CMK (cell line): ENCODE measurements at places on chromosomes 2 and 18.

DNA sequence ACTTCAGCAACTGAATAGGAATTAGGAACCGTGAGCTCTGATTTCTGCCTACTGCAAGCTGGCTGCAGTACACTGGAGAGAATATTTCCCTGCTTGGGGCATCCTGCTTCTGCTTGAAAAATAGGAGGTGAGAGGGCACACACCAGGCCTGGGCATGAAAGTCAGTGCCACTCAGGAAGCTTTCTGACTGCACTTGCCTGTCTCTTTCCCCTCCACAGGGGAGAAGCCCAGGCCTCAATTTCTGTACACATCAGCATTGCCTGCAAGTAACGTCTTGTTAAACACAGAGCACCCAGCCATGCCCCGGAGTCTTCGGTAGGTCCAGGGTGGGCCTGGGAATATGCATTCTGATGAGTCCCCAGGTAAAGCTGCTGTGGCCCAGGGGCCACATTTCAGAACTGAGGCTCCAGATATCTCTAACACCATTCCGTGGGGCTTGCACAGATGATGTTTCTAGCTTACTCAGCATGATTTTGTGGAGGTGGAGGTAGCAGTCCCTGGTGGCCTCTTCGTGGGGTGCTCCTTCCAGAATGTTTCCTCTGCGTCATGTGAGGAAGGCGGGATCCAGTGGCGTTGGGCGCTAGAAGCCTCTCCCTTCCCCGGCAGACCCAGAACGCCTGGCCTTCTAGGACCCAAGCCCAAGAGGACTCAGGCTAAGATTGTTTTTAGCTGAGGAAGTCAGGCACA is 114.1 kb downstream of the ZBTB7C start:
- DNase-seq = no peak

DNA sequence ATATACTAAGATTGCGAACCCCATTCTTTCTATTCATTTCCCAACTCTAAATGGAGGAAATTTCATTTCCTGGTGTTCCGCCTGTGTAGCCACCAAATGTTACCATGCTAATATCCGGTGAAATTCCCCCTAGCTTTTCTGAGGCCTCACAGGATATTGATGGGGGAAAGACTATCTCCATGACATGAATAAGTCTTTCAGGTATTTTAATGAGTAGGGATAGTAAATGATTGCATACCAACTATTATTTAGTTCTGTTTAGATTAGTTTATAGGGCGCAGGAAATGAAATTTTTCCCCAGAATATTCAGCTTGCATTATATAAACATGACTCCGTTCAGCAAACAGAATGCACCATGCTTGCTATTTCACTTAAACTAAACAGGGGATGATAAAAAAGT is 55.4 kb downstream of the COL5A2 start:
- no peak for DNase-seq

DNA sequence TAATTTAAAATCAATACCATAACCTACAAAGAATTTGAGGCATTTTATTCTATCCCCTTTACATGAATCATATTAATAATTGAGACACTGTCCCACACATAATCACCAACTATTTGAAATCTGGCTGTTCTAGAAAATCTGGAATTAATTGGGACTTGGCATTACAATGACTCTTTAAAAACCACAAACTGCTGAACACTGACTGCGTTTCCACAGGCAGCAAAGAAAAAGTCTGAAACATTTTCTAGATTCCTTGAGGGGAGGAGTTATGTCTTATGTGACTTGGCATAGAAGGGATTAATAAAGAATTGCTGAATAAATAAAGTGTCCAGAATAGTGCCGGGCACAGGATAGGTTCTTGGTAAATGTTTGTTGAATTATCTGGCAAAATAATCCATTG is 61.4 kb downstream of the GPR39 start:
- no peak for DNase-seq

GRCh38 chr2:187577310-187577709 is 23.1 kb upstream of the TFPI start:
- DNase-seq = no peak

- DNase-seq = no peak
Measured at GRCh38 chr2:144078106-144078505, 441.8 kb downstream of the ZEB2 start.

DNA sequence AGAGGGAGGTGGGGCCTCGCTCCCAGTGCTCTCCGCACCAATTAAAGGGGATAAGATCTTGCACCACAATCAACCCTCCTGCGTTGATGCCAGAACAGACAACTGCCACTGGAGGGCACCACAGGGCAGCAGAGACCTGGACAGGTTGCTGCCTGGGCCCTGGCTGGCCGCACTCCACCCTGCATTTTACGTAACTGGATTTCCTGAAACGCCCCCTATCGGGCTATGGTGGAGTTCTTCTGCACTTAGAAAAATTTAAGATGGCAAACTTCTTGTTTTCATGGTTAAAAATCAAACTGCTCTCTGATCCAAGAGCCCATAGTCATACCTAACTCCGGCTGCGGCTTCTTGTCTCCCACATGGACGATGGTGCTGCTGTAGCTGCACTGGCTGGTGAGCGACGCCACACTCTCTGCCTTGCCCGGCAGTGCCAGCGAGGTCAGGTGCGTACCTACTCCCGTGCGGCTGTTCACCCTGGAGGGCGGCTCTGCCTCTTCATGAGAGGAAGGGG is 16.8 kb upstream of the HES6 start:
- peak; percentile 74 for DNase-seq

GRCh38 chr2:98087447-98088020 is 567 bp downstream of the VWA3B start:
- DNase-seq = no peak

DNA sequence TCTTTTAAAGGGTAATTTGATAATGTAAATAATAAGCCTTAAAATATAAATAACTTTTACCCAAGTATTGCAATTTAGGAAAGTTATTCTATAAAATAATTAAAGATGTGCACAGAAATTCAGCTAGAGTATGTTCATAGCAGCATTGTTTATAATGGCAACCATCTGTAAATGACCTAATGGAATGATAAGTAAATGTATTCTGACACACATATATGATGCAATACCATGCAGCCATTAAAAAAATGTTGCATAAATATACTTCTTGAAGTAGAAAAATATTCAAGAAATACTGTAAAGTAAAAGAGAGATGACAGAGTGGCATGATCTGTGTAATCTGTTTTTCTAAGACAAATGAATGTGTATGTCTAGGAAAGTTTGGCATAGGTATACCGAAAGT is 545.7 kb downstream of the ZEB2 start:
- DNase-seq = no peak

DNA sequence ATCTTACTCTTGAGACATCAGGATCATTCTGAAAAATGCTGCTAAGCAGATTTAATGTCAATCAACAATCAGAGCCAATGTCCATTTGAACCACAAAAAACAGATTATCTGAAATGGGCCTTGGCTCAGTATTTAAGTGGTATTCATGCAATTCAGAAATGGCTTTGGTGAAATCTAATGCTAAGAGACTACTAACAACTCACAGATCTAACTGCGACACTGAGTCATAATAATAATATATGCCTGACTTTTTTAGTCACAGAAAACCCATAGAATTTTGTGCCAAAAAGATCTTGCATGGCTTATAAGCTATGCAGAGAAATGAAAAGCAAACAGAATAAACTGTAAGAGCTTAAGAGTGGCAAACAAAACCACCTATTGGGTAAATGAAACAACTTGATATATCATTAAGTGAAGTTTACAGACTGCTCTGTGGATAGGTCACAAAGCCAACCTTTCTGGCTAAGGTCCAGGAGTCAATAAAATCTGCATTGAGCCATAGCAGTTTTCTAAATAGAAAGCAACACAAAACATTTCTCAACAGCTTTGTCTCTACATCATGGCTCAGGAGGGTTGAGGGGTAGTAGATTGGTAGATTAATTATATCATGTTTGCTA is 234.3 kb downstream of the LRATD1 start:
- no peak for DNase-seq

DNA sequence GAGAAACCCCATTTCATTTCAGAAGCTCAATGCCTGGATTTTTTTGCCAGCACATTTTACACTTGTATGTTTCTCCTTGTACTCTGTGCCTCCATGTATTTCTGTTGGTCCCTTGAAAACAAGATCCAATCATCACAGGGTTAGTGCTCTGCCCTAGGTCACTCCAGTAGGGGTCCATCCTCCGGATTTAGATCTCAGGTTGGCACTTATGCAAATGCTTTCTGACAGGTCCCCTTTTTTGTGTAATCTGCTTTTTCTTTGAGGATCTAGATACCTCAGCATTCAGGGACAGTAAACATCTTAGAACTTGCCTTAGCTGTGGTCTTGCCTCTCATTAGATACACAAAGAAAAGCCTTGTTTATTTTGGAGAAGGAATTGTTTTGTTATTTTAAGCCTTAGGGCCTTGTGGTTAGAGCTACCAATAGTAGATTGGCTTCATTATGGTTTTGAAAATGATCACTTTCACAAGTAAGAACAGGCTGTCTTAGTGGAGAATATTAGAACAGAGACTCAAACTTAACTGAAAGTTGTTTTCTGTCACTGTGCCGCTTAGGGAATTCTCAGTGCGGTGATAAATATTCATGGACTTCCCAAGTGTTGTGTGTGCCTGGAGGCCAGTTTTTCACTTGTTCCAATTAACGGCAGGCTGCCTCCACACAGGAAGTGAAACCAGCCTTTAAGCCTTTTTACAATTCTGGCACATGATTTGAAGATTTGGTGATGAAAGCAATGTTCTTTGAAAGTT is 7.8 kb downstream of the MERTK start:
- no peak for DNase-seq

DNA sequence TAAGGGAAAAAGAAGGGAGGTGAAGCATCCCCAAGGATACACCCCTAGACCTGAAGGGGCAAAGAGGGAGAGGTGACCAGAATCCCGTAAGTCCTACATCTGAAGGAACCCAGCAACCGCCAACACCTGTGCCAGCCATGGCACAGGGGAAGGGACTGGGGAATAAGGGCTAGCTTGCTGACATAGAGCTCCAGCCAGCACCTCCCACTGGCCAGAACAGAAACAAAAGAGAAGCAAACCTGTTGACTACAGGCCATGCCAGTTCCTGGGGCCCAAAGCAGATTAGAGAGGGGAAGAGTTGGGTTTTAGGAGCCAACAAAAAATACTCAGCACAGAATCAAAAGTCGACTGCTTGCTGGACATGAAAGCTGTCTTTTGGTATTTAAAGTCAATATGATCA is 244.6 kb downstream of the SUCLG1 start:
- no peak for DNase-seq

- DNase-seq = no peak
Measured at GRCh38 chr18:12455496-12455895, 47.8 kb downstream of the PRELID3A start.

- no peak for DNase-seq
Measured at GRCh38 chr2:239372835-239373234, 28.0 kb downstream of the HDAC4 start.

- DNase-seq = no peak
Measured at GRCh38 chr18:54671291-54671881, 80.3 kb downstream of the DYNAP start.

GRCh38 chr2:136178941-136179601 is 61.1 kb upstream of the CXCR4 start:
- no peak for DNase-seq

GRCh38 chr2:98912221-98912851 is 23.7 kb downstream of the CRACDL start:
- DNase-seq = no peak

GRCh38 chr2:238636269-238637073 is 209.7 kb downstream of the ASB1 start:
- DNase-seq = no peak

DNA sequence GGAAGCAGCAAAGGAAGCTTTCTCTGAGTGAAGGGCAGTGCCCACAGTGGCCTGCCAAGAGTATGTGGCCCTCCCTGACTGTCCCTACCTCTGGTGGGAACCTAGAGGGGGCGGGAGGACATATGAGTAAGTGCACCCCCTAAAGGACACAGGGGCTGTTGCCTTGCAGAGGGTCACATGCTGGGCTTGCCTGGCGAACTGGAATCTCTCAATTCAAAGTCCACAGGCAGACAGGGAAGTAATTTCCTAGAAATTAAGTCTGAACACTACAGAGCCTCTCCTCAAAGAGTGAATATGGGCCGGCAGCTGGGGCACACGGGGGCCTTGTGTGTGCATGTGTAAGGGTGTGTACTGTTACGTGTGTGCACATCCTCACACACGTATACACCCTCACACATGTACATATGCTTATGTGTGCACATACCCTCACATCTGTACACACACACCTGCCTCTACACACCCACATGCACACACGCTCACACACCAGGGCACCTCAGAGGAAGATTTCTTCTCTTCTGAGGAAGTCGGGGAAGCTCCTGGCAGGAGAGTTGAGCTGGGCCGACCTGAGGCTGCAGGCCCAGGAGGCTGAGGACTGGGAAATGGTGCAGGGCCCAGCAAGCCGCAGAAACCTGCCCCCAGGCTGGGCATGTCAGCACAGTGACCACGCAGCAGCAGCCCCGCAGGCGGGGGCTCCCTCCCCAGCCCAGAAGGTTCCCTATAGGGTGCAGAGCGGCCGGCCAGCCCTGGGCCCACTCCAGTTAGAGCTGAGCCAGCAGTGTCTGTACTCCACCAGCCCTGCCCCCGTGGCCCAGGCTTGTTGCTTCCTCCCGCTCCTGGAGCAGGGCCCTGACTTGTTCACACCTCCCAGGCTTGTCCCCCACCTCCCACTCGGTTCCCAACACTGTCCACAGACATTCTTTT is 77.4 kb upstream of the TAF1B start:
- DNase-seq = no peak
